ENCODE measurements at places on chromosomes 3 and 15.

DNA sequence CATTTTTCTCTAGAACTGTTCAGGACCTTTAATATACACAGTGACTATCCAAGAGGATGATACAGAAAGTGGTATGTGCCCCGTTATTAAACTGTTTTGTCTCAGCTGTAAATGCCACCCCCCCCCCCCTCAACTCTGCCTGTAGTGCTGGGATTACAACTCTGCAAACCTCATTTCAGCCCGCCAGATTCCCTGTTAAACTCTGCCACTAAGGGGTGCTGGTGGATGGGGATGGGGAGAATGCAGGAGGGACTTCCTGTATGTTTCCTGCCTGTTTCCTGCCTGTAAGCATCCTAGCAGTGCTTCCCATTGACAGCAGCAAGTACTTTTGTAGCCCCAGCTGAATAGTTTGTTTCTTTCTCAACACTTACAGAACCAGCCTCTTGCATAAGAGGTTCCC, 301.7 kb upstream of the RORA start:
- no peak for DNase-seq

- DNase-seq: peak; percentile 81
These were observed 29.3 kb upstream of the SACM1L start for GRCh38 chr3:45659661-45660566.

- peak; percentile 79 for DNase-seq
These were observed 401.5 kb downstream of the ZBTB20 start for GRCh38 chr3:114745322-114746240.

DNA sequence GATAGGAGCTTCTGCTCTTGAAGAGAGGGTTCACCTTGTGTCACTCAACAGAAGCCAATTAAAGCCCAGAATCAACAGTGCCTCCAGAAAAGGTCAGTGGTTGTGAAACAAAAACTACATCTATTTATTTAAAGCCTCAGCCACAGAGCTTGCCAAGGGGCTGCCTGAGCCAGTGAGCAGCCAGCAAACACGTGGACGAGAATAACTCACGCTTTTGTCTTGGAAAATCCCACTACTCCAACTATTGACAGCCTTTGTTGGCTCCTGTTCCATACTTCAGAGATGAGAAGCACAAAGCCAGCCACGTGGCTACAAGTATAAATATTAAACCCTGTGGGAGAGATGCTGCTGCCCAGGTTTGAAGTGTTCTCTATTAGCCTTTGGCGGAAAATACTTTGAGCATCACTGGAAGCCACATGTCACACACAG, 10.3 kb downstream of the GPR156 start:
- peak; percentile 20 for DNase-seq

DNA sequence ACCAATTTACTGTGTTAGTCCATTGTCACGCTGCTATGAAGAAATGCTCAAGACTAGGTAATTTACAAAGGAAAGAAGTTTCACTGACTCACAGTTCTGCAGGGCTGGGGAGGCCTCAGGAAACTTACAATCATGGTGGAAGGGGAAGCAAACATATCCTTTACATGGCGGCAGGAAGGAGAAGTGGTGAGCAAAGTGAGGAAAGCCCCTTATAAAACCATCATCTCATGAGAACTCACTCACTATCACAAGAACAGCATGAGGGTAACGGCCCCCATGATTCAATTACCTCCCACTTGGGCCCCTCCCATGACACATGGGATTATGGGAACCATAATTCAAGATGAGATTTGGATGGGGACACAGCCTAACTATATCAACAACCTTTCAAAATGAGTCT, 20.2 kb downstream of the USF3 start:
- DNase-seq: no peak

DNA sequence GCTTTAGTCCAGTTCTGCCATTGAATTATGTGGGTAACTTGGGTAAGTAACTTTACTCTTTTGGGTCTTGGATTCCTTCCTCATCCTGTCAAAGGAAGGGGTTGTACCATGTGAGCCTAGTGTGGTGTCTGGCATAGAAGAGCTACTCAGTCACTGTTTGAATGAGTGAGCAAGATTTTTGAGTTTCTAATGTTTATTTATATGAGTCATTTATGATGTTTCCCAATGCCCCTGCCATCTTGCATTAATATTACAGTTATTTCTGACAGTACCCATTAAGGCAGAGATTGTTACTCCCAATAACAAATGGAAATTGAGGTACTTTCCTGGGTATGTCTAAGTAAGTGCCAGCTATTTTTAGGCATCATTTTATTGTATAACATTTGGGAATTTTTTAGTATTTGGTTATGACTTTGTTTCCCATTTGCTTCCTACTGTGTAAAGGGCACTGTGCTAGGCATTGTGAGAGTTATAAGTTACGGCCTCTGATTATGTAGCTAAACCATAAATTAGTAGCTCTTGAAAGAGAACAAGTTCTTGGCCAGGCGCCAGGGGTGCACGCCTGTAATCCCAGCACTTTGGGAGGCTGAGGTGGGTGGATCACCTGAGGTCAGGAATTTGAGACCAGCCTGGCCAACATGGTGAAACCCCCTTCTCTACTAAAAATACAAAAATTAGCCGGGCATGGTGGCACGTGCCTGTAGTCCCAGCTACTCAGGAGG, 23.5 kb downstream of the NR1D2 start:
- peak; percentile 14 for DNase-seq

DNA sequence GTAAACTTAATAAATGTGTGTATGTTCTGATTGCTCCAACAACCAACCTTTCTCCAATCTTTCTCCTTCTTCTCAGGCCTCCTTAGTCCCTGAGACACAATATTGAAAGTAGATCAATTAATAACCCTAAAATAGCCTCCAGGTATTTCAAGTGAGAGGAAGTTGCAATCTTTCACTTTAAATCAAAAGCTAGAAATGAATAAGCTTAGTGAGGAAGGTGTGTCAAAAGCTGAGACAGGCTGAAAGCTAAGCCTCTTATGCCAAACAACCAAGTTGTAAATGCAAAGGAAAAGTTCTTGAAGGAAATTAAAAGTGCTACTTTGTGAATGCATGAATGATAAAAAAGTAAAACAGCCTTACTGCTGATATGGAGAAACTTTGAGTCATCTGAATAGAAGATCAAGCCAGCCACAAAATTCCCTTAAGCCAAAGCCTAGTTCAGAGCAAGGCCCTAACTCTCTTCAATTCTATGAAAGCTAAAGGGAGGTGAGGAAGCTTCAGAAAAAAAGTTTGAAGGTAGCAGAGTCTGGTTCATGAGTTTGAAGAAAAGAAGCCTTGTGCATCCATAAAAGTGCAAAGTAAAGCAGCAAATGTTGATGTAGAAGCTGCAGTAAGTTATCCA, 38.6 kb downstream of the CCDC80 start:
- DNase-seq: no peak
